ENCODE measurements at places on chromosomes 2 and 18.
A peak's percentile ranks its signal among the peaks of the same experiment; 100 is the strongest.

GRCh38 chr18:80159713-80160636, 50.9 kb downstream of the ADNP2 start:
- no peak overlapping the region for H3K27ac ChIP-seq
- peaks cover 24% of the 10 kb centered on the region for H3K27me3 ChIP-seq
- peak; percentile 77 for DNase-seq
- no peaks in the 10 kb centered on the region for H3K4me1 ChIP-seq
- no peaks in the 10 kb centered on the region for H3K36me3 ChIP-seq

- no peaks in the 10 kb centered on the region for H3K36me3 ChIP-seq
- no peaks in the 10 kb centered on the region for H3K4me1 ChIP-seq
- H3K27me3 ChIP-seq, result peaks cover 28% of the 10 kb centered on the region
- no peak overlapping the region for H3K27ac ChIP-seq
- DNase-seq, result no peak
Measured at GRCh38 chr2:176206136-176206535, 17.7 kb downstream of the HOXD1 start.

- H3K27me3 ChIP-seq, result no peaks in the 10 kb centered on the region
- H3K4me1 ChIP-seq, result peaks cover 21% of the 10 kb centered on the region
- DNase-seq, result peak; percentile 16
- no peak overlapping the region for H3K4me3 ChIP-seq
- no peak overlapping the region for H3K27ac ChIP-seq
Measured at GRCh38 chr2:7649461-7650228, 732.4 kb downstream of the RNF144A start.

DNA sequence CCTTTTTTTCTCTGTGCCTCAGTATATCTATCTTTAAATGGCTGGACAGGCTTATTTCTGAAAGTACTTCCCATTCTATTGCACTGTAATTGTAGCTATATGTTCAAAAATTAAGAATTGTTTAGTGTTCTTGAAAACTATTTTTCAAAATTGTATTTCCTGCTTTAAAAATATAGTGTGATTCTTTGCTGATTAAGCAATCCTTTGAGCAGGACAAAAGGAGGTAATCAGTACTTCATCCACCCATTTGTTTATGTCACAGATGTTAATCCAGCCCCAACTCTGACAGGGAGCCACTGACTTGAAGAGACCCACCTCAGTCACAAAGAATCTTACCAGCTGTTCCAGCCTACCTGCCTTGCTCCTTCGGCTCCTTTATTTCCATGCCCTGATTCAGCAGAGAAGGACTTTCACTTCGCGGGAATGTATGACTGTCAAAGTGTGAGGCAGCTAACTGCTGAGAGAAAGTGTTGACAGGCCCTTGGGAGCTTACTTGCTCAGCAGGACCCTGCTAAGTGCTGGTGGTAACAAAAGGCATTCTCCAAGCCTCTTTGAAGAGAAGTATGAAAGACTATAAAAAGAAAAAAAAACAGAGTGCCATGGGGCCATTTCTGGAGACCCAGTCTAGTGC, 393.3 kb upstream of the CYRIA start:
- no peak overlapping the region for H3K4me3 ChIP-seq
- H3K36me3 ChIP-seq, result no peaks in the 10 kb centered on the region
- H3K4me1 ChIP-seq, result no peaks in the 10 kb centered on the region
- DNase-seq, result no peak

GRCh38 chr2:205763708-205764211, 81.5 kb downstream of the NRP2 start:
- no peak overlapping the region for H3K27ac ChIP-seq
- no peaks in the 10 kb centered on the region for H3K36me3 ChIP-seq
- H3K27me3 ChIP-seq, result peaks cover 20% of the 10 kb centered on the region
- H3K4me1 ChIP-seq, result peaks cover 3% of the 10 kb centered on the region
- DNase-seq, result peak; percentile 65

DNA sequence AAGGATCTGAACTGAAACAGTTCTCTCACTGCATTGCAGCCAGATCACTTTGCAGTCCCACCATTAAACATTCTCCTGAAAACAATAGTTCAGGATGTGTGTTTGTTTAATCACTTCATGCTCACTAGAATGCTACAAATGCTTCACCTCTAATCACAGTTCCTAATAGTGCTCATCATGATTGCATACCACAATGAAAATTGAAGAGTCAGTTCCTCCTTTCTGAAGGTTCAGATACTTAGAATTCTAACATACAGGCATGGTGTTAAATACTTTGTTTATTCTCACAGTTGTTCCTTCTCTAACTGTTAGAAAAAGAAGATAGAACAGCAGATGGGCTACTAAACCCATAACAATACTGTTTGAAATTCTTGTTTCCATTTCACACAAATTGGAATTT, 622.3 kb upstream of the ACVR2A start:
- no peaks in the 10 kb centered on the region for H3K27me3 ChIP-seq
- DNase-seq, result no peak
- no peak overlapping the region for H3K27ac ChIP-seq
- H3K4me3 ChIP-seq, result no peak overlapping the region
- peaks cover 5% of the 10 kb centered on the region for H3K4me1 ChIP-seq
- no peaks in the 10 kb centered on the region for H3K36me3 ChIP-seq
